ENCODE measurements at places on chromosomes 2 and 18.

GRCh38 chr2:157056200-157056676, 201.3 kb upstream of the GALNT5 start:
- no peak for DNase-seq

- no peak for DNase-seq
These were observed 682.0 kb upstream of the RAB6C start for GRCh38 chr2:129297430-129297829.

DNA sequence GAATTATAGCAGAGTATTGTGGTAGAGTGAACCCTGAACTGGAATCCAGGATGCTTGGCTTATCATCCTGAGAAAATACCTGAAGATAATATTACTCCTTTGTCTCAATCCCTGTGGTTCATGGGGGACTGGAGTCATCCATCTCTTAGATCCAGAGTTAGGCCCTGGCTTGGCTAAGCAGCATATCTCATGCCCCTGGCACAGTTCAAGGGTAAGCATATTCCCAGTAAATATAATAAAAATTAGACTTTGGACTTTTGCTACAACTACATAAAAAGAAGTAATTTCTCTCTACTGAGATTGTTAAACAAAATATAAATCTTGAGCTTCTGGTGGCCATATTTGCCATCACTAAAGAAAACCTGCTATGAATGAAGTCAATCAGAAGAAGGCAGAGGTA, 47.7 kb upstream of the STK39 start:
- no peak for DNase-seq

DNA sequence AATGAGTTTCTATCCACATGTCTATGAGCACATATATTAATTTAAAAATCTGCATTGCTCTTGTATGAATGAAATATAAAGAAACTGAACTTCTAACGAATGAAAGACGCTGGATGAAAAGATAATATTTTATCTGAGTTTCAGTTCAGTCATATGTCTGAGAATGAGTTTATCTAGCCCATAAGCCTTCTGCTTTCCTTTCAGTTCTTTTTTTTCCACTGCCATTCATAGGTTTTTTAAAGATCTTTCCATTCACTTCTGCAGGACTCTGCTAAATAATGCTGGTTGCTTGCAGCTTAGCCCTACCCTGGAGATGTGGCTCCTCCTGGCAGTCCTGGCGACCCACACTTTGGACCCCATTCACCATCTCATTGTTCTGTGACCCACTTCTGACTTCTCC, 109.0 kb downstream of the BCL2 start:
- no peak for DNase-seq
